Mucosa of gallbladder (tissue), 1 donor: ENCODE measurements at places on chromosomes 5 and 9.

GRCh38 chr9:2557693-2558092 is 63.9 kb upstream of the VLDLR start:
- DNase-seq = no peak

- DNase-seq = no peak
These were observed 203.6 kb upstream of the ADRA1B start for GRCh38 chr5:159712672-159713071.

DNA sequence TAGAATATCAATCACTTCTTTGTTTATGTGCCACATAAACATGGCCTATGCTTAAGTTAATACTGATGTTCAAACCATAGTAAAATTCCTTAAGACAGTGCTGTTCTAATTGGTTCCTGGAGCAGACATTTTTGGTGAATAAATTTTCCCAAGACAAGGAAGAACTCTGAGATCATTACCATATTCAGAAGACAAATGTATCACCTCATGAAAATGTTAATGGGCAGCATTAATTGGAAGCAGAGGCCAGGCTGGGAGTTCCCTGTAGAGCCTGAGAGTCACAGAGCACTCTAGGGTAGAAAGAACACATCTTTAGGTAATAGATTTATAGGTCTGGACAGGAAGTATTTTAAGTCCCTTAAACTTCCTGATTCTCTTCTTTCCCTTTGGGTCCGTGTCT is 240.2 kb downstream of the MAN2A1 start:
- no peak for DNase-seq

- no peak for DNase-seq
These were observed 20.4 kb downstream of the AKNA start for GRCh38 chr9:114367366-114367765.

DNA sequence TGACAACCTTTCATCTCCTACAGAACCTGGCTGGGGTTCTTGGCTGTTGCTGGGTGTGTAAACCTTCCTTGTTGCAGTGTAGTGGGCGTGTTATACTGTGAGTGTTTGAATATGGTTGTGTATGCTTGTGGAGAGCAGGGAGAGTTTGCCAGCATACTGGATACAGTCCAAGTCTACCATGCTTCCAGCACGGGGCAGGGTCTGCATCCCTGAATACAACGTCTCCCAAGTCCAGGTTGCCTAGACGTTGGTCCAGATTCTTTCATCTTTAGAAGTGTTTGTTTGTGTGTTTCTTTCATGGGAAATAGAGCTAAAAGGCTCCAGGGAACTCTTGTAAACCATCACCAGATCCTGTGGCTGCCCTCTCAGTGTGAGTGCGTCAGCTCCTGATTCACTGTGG is 46.4 kb downstream of the SYK start:
- no peak for DNase-seq
